ENCODE measurements at places on chromosomes 5 and 9. TPM values are rescaled to one million over a fixed set of nuclear protein-coding genes. Genes with fewer than 3 reads are reported as not detected.

Gene TMEM215
- total RNA-seq: not detected

Gene PCDHB10
- not detected for total RNA-seq

Gene SUSD3
- total RNA-seq: 94.1 TPM

Gene SV2C
- total RNA-seq: not detected

Gene CMBL
- not detected for total RNA-seq

Gene STPG3
- 1.7 TPM for total RNA-seq

DNA sequence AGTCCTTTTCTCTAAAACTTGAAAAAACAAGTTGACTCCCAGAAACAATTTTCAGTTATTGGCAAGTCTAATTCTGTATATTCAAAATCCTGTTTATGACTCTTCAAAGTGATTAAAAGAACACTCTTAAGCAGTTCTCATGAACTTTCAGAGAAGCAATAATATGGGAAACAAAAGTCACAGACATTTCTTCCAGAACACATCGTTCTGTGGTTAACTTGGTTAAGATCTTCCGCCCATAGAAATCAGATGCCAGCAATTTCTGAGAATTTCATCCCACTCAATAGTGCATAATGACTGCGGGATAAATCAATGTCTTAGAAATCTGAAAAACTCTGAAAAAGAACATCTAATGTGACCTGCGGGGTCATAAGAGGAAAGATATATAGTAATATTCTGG is 300.5 kb downstream of the COX7C start:
- DNase-seq: no peak

- peak; percentile 58 for DNase-seq
These were observed 100.7 kb downstream of the SUSD1 start for GRCh38 chr9:112074250-112075008.

GRCh38 chr9:69030851-69031645 is 4.5 kb upstream of the FXN start:
- no peak for DNase-seq

DNA sequence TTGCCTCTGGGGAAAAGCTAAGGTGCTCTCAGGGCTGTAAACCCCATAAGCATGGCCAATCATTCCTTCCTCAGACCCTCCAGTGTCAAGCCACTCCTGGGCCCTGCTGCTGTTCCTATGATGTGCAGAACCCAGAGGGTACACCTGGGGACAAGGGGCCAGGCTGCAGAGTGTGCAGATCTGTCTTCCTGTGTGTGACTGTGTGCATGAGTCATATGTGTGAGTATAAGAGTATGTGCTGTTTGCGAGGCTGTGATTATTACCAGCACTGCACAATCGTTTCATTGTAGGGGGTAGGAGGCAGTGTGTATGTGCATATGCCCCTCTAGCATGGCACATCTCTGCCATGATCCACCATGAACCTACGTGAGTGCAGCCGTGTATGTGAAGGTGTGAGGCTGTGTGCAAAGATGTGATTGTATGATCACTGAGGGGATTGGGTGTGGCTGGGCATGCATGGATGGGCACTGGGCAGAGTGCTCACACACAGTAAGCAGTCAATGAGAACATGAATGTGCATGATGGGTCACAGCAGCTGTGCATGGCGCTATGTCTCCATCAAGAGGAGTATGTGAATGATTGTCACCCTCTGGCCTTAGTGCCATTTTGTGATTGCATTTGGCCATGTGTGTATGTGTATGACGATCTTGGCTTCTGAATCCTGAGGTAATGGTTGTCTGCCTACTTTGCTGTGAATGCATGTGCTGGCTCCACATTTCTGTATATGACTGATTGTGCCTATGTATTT is 2.4 kb upstream of the OR1K1 start:
- no peak for DNase-seq

DNA sequence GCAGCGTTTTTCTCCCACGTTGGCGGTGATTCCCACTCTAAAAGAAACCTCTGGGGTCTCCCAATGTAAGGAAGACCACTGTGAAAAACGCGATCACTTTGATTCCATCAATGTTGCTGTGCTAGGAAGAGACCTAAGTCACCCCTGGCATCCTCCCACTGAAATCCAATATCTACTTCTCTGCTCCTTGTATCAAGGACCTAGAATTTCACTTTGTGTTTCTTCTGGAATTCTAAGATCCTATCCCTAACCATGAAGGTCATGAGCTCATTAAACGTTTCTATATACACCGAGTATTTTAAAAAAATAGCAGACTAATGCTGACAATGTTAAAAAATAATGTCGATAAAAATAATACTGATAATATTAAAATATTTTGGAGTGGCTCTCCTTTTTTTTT is 118.8 kb upstream of the MYO10 start:
- DNase-seq: no peak

DNA sequence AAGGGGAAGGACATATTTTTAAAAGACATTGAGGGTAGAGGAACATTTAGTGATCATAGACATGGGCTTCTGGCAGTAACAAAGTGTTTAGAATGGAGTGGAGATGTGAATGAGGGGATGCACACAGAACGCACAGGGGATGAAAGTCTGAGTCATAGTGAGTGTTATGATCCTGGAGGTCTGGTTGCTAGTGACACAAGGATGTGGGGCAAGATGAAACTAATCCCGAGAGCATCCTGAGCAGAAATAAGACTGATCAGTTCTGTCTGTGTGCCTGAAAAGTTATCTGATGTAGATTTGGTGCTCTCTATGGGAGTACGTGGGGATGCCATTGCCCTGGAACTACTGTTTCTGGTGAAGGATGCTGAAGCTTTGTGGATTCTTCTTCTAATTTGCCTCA is 141.1 kb downstream of the CHSY3 start:
- DNase-seq: no peak

- DNase-seq: no peak
These were observed 11.1 kb upstream of the S100Z start for GRCh38 chr5:76838481-76839261.

GRCh38 chr5:91016954-91017700 is 366.0 kb downstream of the ARRDC3 start:
- DNase-seq: no peak

GRCh38 chr9:70003901-70004714 is 39.5 kb upstream of the MAMDC2 start:
- DNase-seq: no peak

All from OCI-LY7 (cell line).